B cell (primary cell): ENCODE measurements at places on chromosomes 7 and 10. TPM values are rescaled to one million over a fixed set of nuclear protein-coding genes. Genes with fewer than 3 reads are reported as not detected.
A peak's percentile ranks its signal among the peaks of the same experiment; 100 is the strongest.

- no peak for DNase-seq
Measured at GRCh38 chr10:116713846-116714245, 28.5 kb downstream of the HSPA12A start.

DNA sequence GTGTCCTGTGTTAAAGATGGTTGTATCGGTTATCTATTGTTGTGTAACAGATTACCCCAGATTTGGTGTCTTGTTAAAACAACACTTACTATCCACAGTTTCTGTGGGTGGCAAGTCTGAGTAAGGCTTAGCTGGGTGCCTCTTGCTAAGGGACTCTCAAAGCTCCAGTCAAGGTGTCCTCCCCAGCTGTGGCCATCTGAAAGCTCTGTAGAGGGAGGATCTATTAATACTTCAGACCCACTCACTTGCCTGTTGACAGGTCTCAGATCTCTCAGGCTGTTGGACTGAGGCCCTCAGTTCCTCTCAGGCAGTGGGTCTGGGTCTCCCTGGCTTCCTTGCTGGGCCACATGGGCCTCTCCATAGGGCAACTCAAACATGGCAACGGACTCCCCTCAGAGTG lies 19.6 kb downstream of the ARID5B start:
- DNase-seq, result no peak

DNA sequence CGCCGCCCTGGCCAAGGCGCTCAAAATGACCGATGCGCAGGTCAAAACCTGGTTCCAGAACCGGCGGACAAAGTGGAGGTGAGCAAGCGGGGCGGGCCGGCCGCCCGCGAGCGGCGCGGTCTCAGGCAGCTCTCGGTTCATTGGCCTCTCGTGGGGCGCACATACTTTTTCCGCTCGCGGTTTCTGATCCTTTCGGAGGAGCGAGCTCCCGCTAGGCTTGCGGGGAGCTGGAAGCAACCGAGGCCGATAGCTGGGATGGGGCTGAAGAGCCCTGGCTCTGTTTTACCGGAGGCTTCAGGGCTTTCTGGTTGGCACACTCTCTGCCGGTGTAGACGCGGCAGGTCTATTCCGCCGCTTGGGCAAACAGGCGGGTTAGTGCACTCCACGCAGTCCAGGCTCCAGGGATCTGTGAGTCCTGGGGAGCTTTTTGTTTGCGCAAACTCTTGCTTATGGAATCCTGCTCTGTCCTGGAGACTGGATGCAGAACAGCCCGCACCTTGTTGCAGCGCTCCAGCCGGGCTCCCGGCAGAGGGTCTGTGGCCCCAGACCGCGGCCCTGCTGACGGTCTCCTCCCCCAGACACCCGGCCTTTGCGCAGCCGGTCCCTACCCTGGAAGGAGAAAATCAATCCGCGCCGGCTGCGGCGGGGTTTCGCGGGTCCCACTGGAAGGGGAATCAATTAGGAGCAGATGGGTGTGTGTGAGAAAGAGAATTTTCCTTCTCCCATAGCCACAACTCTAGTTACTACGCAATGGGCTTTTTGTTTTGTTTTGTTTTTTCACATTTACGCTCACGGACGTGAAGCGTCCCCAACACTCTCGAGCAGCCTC lies 3.4 kb downstream of the TLX1 start:
- DNase-seq, result peak; percentile 63

DNA sequence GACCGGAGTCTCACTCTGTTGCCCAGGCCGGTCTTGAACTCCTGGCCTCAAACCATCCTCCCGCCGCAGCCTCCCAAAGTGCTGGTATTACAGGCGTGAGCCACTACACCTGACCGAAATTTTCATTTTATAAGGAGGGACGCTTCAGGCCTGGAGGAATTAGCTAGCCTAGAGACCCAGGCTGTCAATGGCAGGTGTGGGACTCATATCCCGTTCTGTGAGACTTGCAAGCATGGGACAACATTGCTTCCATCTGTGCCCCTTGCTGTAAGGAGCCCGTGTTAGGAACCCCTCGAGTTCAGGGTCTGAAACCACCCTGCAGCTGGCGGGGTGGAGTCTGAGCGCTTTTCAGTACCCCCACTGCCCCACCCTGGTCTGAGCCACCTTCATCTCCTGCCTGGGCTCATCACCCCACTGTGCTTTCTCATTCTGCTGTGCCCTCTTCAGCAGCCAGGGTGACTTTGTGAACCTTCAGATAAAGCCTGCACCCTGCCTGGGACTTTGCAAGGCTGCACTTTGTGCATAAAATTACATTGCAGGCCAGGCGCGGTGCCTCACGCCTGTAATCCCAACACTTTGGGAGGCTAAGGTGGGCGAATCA lies 1.3 kb upstream of the DAGLB start:
- no peak for DNase-seq

DNA sequence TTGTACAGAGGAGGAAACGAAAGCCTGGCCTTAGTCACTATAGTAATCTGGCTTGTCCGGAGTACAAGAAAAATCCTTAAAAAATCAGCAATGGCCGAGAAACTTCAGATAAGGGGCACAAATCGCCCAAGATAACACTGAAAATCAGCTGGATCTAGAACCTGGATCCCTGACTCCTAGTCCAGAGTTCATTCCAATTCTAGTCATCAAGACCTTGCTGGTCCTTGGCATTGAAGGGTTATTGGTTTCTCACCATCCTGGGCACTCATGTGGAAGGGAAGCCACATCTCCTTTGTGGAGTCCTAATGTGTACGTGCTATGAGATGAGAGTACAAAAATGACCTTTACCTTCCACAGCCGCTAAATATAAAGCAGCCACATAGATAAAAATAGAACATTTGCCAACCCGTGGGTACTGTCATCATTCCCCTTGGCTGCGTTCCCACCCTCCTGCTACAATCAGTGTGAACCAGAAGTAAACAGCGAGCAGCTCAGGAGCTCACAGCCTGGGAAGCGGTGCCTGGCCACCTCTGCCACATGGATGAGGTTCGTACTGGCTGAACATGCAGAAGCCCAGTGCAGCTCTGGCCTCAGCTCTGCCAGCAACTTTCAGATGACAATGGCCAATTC lies 116.0 kb upstream of the PDLIM1 start:
- no peak for DNase-seq

GRCh38 chr7:101772508-101773211 lies 44.8 kb upstream of the CUX1 start:
- DNase-seq, result no peak

GRCh38 chr7:27189997-27190748 lies 5.1 kb upstream of the HOXA11 start:
- DNase-seq, result no peak

- DNase-seq, result no peak
Measured at GRCh38 chr10:43376046-43376635, 4.7 kb downstream of the FXYD4 start.

DNA sequence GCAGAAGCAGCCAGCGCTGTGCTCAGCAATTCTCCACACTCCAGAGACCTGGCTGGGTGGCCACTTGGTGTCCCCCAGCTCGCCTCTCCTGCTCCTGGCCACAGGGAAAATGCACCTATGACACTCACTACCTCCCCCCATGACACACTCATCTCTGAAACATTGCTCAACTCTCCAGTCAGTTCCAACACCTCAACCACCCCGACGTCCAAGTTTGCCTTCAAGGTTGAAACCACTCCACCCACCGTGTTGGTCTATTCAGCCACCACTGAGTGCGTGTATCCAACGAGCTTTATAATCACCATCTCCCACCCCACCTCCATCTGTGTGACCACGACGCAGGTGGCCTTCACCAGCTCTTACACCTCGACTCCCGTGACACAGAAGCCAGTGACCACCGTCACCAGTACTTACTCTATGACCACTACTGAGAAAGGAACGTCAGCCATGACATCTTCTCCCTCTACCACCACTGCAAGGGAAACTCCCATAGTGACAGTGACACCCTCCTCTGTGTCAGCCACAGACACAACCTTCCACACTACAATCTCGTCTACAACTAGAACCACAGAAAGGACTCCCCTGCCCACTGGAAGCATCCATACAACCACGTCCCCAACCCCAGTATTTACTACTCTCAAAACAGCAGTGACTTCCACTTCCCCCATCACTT lies 2.7 kb downstream of the MUC3A start:
- DNase-seq, result no peak

GRCh38 chr7:139737221-139738100 lies 40.3 kb downstream of the HIPK2 start:
- no peak for DNase-seq

DNA sequence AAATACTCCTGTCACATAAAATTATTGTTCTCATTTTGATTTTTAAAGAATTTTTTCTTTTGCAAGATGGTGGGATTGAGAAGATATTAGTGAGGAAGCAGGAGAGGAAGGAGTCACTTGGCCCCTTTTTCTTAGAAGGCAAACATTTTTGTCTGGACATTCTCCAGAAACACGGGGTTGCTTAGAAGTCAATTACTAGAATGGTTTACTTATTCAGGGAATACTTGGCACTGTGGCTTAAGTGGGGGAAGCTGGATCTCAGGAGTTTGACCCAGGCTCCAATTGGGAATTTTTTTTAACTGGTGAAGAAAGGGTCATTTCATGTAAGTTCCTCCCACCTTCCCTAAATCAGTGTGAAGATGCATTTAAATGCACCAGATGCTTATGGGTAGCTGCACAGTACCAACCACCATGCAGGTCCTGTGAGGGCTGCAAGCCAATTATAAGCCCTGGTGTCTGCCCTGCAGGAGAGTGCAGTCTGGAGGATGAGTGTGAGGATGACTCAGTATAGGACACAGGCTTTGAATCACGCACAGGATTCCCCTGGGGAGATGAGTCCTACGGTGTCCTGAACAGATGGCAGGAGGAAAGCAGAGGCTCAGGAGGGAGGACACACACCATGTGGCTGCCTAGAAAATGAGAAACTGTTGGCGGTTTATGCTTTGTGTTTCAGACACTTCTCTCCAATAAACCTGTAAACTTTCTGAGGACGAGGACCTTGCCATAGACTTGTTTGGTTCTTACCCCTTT lies 299.1 kb downstream of the PLXNA4 start:
- no peak for DNase-seq

Gene CAMK2G
- 45.9 and 48.7 TPM in 2 replicates for polyA plus RNA-seq

Gene OR2A42
- polyA plus RNA-seq, result 0.13 and 0.31 TPM in 2 replicates

Gene GOLGA7B
- polyA plus RNA-seq, result 0.01 and 0.19 TPM in 2 replicates

Gene WNT2
- not detected in 2 replicates for polyA plus RNA-seq

Gene BBS9
- 8.4 and 8.9 TPM in 2 replicates for polyA plus RNA-seq

Gene AKR1C4
- not detected in 2 replicates for polyA plus RNA-seq

Gene CNNM1
- not detected in 2 replicates for polyA plus RNA-seq

Gene PLEKHS1
- polyA plus RNA-seq, result 0.06 and 0.09 TPM in 2 replicates

Gene SLC39A12
- not detected in 2 replicates for polyA plus RNA-seq

Gene CFAP46
- 0.07 and 0.35 TPM in 2 replicates for polyA plus RNA-seq

Gene TRIM50
- not detected in 2 replicates for polyA plus RNA-seq

Gene FAM131B
- not detected in 2 replicates for polyA plus RNA-seq

Gene GDF2
- polyA plus RNA-seq, result not detected in 2 replicates
